ENCODE measurements at places on chromosomes 3 and 15.

DNA sequence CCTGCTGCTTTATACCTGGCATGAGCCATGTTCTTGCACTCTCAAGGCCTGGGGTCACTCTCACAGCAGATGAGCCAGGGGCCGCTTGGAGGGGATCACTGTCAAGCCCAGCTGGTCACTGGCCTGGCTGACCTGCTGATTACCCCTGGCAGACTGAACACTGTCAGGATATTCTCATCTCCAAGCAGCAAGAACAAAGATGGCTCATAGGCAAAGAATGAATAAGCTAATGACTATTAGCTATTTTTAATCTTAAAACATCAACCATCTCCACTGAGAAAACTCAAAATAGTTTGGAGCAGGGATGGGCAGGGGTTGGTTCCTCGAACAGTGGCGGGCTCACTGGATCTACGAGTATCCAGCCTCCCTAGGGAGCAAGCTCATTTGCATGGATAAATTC, 64.4 kb upstream of the ACAN start:
- no peak for DNase-seq

DNA sequence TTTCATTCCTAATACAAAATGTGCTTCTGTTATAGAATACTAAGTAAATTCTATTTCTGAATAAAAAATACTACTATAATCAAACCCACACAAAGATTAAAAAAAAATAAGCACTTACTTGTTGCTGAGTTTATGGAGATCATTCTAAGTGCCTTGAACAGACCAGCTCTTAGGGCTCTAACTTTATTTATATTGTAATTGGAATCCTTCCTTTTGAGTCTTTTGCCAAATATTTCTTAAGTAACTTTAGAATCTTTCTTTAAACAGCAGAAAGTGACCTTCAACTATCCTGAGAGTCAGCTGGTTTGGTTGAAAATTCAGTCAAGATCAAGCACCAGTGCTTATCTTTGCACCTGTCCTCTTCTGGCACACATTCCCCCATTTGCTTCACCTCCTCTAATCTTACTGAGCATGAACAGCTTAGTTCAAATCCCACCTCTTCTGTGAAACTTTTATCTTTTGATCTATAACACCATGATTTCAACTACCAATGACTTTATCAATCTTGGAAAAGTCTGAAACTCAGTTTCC, 149.3 kb downstream of the VPS13C start:
- DNase-seq, result no peak

DNA sequence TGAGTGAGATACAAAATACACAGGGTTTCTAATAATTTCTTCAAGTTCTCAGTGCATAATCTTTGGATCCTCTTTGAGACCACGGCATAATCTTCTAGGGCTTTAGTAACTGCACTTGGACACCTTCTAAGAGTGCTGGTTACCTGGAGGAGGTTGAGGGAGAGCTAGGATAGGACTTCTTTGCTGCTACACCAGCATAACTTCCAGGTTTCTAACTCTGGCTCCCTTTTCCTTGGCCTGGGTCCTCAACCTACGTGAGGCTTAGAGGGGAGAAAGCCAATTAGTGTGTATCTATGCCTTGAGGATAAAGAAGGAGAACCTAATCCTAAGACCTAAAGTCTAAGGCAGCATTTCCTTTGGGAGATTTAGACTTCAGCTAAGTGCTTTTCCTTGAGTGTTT, 184.8 kb downstream of the LSAMP start:
- DNase-seq, result no peak

GRCh38 chr15:38354315-38354929, 99.5 kb upstream of the FAM98B start:
- DNase-seq, result peak; percentile 49

DNA sequence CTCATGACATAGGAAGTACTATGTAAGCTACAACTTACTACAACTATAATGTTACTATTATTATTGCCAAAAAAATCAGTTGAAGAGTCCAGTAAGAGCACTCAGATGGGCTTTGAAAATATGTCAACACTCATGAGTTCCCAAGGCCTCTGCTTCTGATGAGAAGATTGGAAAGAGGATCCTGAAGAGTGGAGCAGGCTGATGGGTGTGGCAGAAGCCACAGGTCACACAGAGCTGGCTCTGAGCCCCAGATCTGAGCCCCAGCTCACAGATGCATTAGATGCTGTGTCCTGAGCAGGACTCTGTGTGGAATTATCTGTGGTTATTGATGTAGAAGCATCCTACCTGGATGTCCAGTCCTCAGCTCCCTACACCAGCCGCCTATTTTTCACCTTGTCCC, 65.6 kb downstream of the SPSB4 start:
- DNase-seq, result no peak

- DNase-seq, result no peak
Measured at GRCh38 chr15:60356832-60357231, 41.0 kb downstream of the ANXA2 start.

DNA sequence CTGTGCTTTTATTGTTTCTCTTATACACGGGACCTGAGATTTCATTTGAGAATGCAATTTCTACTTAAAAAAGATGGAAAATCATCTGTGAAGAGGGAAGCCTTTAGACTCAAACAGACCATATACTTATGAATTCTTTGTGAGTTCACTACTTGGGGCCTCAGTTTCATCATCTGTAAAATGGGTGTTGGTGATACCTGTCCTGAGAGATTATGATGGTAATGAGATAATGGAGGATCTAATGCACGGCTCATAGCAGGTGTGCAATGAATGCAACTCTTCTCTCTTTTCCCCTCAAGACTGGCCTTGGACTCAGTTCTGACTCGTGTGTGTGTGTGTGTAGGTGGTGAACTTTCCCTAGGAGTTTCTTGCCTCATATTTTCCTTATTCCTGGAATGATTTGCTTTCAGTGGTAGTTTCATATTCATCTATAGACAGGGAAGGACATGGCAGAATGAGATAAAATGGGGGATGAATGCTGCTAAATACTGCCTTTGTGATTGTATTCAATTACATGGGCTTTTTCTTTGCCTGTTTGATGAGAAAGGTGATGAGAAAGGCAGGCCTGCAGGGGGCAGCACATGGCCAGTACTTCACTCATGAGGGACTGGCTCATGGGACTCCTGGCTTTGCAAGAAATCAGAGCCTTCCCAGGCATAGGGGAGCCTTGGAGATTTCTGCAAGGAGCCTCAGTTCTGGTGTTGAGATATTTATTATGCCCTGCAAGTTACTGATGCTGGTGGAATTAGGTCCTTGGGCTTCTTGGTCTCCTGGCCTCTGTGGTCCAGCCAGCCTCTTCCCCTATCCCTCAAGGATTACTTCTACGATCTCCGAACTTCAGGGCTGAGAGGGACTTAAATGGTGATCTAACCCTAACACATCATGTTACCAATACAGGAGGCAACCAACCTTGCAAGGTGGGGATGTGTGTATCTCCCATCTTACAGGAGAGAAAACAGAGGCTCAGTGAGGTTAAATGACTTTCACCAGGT, 70.7 kb downstream of the RPLP1 start:
- DNase-seq, result peak; percentile 77

DNA sequence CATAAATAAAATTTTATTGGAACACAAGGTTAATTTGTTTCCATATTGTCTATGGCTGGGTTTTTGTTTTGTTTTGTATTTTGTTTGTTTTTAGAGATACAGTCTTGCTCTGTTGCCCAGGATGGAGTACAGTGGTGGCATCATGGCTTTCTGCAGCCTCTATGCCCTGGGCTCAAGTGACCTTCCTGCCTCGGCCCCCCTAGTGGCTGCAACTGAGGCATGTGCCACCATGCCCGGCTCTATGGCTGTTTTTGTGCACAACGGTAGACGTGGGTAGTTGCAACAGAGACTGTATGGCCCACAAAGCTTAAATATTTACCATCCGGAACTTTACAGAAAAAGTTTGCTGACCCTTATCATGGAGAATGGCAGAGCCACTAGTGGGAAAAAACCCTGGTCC, 46.8 kb upstream of the C3orf70 start:
- DNase-seq, result no peak

- no peak for DNase-seq
Measured at GRCh38 chr15:89649013-89649625, 6.1 kb downstream of the KIF7 start.

DNA sequence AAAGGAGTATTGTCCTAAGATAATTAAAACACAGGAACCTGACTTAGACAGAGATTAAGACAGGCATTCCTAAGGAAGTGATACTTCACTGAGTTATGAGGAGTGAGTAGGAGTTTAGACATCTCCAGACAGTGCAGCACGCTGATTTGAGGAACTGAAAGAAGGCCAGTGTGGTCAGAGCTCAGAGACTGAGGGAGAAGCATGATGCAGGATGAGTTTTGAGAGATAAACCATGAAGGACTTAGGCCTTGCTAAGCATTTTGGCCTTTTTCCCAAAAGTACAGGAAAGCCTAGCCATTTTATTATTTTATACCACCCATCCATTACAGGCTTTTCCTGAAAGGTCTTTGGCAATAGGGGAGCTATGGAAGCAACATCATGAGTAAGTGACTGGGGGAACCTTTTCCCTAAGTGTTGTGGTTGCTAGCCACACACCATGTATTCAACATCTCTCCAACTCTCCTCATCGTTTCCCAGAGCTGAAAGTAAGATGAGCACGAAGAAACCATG, 375.6 kb upstream of the TPRG1 start:
- no peak for DNase-seq

DNA sequence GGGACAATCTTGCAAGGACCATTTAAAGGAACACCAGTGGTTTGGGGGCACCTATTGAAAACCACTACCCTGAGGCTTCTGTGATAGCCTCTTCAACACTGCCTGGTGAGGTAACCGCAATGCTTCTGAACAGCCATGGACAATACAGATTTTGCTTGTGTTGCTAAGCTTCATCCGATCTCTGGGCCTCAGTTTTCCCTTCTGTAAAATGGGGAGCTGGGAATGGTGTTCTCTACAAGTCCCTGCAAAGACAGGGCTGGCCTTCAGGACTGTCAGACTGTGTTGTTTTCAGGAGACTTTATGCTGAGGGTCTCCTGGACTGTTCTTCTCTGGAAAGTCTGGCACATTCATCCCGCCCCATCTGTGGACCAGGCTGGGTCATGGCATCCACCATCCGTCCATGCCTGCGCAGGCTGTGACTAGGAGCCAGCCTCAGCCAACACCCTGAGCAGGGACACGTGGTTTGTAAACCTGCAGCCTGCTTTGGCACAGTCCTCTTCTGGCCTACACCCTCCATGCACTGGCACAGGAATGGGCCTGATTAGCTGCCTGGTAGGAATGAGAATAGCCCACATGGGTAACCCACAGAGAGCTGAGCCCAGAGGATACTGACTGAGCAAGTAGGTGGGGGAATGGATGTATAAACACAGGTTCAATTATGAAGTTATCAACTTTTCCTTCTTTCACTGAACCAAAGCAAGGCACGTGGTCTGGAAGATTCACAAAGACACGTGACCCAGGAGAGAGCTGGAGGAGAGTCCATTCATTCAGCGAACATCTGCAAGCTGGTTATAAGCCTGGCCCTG, 55.3 kb downstream of the ROPN1B start:
- DNase-seq, result no peak

GRCh38 chr3:154176036-154176435, 54.8 kb downstream of the ARHGEF26 start:
- DNase-seq, result no peak

DNA sequence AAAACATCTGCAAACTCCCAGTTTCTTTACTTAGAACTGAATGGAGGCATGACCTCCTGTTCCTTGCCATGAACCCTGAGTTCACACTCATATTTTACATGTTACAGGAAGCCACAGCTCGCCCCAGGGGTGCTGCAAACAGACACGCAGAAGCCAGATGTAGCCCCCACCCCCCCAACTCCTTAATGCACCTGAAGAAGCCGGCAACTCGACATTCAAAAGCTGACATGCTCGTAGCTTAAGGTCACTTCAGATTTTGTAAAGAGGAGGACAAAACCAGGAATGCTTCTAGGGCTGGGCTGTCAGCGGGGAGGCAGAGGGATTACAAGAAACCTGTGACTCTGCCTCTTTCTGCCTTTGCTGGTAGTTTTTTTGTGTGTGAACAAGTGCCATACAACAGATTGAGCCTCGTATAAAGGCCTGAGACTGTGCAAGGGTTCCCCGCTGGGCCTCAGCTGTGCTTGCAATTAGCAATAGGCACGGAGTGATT, 42.0 kb upstream of the FEZF2 start:
- DNase-seq, result no peak

DNA sequence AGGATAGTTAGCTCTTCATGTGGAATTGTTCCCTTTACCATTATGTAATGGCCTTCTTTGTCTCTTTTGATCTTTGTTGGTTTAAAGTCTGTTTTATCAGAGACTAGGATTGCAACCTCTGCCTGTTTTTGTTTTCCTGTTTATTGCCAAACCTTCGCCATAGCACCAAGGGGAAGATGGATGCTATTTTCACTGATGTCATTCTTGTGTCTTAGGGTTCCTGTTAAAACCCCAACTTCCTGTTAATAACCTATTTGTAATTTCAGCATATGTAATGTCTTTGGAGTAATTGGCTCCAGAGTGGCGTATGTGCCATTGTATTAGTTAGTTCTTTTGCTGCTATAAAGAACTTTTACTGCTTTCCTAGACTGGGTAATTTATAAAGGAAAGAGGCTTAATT, 10.8 kb downstream of the SAMMSON start:
- DNase-seq, result no peak

DNA sequence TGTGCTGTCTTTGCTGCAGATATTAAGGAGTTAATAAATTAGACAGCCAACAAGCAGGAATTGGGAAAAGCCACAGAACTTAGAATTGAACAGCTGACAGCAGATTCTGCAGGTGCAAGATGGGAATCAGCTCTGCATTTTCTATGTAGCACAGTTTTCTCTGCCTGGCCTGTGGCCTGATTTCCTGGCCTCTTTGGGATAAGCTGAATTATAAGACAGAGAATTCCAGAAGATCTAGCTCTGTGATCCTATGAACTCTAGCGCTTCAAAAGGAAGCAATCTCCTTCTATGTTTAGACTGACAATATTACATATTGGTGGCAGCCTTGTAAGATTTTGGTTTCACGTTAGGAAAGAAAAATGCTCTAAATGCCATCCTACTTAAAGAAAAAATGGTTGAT, 24.0 kb upstream of the SOX2 start:
- no peak for DNase-seq

DNA sequence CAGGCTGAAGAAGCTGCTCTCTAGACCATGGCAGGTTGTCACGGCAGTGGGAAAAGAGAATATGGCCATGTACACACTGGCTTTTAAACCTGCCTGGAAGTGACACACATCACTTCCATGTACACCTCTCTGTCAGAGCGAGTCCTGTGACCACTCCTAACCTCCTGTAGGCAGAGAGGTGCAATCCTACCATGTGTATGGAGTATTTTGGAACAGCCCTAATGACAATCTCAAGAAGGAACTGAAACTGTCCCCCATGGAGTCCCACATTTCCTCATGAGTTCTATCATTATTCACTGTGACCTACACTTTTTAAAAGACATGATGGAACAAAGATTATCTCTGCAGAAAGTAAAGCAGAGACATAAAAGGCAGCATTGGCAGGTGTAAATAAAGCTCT, 153.4 kb upstream of the PFN2 start:
- DNase-seq, result no peak

DNA sequence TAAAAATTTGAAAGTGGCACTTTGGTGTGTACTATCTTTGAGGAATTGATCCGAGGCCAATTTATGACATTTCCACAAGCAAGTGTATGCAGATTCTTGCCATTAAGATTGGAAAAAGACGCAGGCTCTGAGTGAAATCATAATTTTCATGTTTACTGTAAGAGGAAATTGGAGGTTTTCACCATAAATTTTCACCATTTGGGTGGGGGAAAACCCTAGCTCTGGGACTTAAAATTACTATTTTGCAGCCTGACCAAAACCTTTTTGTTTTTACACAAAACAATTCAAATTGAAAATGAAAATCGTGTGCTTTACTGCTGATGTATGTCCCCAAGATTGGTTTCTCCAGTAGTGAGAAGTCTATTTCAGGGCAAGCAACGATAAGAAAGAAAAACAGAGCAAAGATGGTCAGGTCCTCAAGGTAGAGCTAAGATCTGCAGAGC, 282.6 kb downstream of the FOXP1 start:
- DNase-seq, result no peak

All from stimulated activated naive CD8-positive, alpha-beta T cell treated with anti-CD3 and anti-CD28 coated beads, Interleukin-15, Interleukin-2, amounts not matched to agents 100 U/mL and 50 U/mL, for 24 hours (primary cell).